HAP-1 (cell line): ENCODE measurements at places on chromosomes 12 and 14.

DNA sequence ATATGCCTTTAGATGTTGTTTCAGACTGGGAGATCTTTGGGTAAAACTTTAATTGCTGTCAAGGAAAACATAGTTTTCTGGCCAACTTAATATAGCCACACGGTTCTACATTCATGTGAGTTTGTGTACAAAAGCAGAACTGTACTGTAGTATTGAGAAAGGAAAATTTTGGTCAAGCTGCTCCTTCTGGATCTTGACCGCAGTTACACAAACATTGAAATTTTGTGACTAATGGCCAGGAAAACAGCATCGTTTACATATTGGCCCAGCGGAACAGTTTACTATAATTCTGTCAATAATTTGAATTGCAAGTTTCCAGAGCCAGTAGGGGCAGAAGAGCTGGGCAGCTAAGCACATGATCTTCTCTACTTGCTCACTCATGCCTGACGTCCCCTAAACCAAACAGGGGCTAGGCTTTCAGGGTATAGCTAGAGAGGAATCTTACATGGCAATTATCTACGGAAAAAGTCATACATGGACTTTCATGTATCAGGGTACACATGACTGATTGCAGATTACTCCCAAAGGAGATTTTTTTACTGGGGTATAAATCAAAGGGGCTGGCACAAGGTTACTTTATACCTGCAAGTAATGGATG, 11.4 kb upstream of the ART4 start:
- DNase-seq = no peak

GRCh38 chr14:102363182-102363943, 622 bp downstream of the TECPR2 start:
- DNase-seq = peak; percentile 11

DNA sequence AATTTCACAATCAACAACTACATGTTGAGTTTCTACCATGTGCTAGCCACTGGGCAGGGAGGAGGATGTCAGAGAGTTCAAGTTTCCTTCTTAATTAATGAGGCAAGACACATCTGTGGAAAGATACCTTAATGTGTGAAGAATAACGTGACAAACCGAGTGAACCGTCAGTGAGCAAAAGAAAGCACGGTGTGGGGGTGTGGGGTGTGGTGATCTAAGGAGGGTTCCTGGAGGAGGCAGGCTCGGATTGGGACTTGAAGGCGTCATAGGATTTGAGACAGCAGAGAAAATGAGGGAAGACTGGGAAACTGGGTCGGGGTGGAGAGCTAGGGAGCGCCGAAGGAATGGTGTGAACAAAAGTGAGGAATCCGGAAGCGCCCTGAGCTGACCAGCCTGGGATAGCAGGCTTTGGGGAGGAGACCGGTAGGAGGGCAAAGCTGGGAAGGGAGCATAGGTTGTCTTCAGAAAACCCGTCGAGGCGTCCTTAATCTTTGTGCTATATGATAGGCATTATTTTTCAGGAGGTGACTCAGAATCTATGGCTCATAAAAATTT, 22.3 kb downstream of the GALNT8 start:
- no peak for DNase-seq

DNA sequence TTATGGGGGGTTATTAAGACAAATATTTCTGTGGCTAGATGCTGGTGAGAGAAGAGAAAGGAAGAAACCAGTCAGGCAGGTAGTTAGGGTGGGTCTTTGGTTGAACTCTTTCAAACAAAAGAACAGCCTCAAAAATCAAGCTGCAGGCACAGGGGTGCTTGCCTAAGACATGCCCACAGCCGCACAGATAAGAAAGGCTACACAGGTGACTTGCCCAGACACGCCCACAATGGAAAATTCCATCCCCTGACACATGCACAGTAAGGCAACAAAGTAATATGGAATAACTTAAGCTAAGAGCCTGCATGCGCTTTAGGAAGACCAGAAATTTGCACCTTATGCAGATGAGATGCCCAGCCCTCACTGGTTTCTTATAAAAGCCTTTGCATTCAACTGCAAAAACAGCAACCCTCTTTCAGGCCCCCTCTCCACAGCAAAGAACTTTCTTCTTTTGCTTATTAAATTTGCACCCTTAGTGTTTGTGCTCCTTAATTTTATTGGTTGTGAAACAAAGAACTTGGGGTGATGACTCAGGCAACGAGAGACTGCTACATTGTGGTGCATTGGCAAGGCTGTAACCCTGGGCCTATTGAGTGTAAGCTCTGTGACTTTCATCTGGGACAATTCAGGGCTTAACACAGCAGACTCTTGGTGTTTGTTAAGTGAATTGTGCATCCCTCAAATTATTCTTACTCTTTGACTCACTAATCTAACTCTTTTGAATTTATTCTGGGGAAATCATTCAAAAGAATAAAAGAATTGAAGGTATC, 149.4 kb downstream of the RPAP3 start:
- DNase-seq = peak; percentile 13

- no peak for DNase-seq
Observed at GRCh38 chr12:6177642-6178358, 22.4 kb upstream of the CD9 start.

DNA sequence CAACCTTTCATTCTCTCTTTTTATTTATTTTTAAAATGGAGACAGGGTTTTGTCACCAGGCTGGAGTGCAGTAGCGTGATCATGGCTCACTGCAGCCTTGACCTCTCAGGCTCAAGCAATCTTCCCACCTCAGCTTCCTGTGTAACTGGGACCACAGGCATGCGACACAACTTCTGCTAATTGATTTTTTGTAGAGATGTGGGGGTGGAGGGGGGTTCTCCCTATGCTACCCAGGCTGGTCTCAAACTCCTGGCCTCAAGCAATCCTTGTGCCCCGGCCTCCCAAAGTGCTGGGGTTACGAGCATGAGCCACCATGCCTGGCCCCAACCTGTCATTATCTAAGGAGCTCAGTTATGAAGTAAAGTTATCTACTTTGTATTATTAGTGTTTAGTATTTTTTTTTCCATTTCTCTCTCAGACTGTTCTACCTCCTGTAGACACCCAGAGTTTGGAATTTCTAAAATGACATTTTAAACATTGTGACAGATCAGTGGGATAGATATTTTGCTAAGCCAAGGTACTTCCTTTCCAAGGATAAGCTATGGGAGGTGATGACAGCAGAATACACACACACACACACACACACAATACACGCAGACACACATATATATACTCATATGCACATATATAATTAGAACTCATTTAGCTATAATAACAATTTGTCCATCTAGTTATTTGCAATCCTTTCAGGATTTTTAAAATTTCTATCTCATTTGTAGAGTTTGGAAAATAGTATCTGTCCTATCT, 2.1 kb upstream of the USP44 start:
- no peak for DNase-seq

DNA sequence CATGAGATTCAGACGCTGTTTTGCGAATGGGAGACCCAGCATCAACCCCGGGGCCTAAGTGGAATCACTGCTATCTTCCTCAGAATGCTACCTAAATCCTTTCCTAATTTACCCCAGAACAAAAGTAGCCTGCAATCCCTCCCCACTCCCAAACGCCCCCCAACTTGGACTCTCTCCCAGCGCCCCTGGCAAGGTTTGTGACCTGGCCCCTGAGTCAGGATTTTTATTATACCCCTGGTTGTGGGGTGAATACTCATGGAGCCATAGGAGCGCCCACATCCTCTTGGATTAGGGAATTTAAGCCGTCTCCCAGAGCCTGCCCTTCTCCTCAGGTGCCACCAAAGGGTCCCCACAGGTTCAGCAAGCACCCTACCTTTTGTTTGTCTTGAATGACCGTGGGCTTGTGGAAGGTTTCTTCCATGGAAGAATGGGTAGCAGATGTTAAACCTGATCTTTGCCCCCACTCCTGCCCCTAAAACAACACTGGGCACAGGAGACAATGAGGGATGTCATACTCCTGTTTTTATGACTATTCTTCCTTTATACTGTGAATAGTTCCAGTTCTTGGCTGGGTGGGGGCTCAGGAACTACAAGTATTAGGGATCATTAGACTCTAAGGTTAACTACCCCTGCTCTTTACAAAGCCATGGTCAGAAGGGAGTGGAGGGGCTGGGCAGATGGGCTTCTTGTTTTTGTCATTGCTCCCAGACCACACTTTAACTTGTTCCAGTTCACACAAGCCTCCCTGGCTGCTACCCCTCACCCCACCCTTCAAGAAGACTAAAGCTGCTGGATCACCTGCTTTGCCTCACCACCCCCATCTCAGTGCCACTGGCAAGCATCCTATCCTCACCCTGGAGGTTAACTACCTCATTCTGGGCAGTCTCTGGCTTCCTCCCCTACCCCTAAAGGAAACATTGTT, 630 bp downstream of the MYL6B start:
- DNase-seq = no peak

- DNase-seq = no peak
Observed at GRCh38 chr12:124558313-124558712, 9.1 kb downstream of the NCOR2 start.

DNA sequence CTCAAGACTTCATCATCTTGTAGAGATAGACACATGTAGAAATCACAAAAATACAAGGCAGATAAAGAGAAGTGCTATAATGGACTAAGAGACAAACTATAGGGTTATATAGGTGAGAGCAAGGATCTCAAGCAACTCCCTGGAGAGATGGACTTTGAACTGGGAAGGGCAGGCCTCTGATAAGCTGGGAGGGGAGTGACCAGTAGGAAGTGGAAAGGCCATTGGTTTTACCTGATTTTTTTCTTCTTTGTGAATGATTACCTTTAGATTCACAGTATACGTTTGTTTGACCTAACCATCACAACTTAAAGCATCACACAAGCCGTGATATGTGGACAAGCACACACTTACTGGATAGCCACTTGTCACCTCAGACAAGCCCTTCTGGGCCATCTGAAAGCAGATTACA, 5.2 kb upstream of the TEP1 start:
- DNase-seq = no peak

GRCh38 chr14:63209160-63209559, 4.9 kb downstream of the RHOJ start:
- DNase-seq = no peak

GRCh38 chr14:23299211-23299957, 3.3 kb downstream of the PPP1R3E start:
- no peak for DNase-seq

DNA sequence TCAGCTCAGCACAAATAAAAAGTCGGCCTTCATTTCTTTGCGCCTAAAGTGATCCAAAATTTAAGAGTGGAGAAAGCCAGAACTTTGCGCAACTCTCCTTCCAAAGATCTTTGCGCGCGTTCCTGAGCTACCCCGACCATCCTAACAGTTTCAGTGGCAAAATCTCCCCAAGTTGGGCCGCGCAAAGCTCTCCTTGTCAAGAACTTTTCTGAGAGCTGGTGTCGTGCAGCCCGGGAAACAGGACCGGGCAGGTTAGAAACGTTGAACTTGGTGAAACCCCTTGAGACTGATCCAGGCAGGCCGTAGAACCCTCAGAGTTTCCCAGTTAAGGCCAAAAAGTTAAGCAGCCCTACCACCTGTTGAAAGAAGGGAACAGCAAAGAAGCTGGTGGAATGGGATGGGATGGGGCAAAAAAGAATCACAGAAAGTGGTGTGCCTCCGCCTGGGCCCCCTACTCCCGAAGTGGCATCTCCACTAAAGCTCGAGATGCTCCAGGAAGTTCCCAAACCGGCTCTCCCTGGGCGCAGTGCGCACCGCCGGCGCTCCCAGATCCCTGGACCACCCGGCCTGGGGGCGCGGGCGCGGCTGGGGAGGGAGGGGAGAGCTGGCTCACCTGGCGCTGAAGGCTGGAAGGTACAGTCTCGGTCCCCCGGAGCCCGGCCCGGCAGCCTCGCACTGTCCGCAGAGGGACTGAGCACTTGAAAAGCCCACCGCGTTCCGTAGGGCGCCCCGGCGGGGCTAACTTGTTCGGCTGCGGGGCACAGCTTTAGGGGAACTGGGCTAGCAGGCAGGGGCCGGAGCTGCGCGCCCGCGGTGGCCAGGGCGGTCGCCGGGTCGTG, 768 bp downstream of the DBX2 start:
- no peak for DNase-seq

DNA sequence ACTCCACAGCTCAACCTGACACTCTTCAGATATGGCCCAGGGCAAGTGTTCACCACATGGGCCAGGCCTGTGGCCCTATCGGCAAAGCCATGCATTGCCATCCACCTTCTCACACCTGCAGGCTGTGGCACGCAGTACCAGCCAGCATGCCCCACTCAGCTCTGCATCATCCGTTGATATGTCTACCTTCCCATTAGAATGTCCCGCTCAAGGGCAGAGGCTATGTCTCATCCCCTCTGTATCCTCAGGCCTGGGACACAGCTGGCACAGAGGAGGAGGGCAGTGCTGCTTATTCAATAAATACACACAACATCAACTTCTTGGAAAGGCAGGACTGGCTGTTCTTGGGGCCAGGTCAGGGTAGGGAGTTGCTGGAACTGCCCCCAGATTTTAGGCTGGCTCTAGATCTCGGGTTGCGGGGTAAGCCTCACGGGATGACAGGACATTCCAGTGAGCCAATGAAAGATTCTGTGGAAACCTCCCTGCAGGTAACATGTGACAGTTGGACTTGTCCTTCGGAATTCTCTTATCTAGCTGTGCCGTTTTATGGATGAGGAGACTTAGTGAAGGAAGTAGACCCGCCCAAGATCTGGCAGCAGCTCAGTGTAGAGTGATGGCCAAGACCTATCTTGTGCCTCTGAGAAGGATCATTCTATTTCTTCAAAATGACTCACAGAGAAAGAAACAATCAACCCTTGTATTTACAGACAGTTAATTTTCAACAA, 25.6 kb downstream of the SYNE3 start:
- no peak for DNase-seq

DNA sequence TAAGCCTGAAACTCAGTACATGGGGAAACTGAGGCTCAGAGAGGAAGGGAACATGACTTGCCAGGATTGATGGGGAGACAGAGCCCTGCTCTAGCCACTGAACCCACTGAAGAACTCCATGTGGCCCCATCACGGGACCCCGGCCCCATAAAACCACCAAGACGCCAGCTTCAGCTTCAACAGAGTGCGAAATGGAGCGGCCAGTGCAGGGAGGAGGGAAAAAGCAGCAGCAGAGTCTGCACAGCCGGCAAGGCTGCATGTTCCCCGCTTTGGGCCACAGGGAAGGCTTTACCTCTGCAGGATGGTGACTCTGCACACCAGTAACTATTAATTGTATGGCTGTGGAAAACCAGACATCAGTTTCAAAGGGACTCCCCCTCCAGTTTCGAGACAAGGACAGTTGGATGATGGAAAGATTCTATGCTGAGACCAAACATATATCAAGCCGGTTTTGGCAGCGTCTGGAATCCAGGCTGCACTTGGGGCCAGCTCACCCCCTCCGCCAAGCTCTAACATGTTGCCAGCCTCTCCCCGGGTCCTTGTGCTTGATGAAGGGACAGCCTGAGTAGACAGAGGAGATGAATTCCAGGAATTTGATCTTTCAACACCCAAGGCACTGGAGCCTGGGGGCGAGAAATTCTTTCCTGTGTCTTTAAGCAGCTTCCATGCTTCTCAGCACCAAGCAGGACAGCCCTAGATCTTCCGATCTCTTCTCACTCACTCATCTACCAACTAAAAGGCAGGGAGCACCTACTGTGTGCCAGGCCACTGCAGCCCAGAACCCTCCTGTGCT, 55.7 kb upstream of the BCL11B start:
- DNase-seq = peak; percentile 12

- DNase-seq = no peak
Observed at GRCh38 chr12:97985834-97986233, 523.2 kb downstream of the RMST start.
